Activated CD8-positive, alpha-beta memory T cell treated with anti-CD3 and anti-CD28 coated beads for 1 hour (primary cell): ENCODE measurements at places on chromosomes 16 and 17.

GRCh38 chr16:56927471-56927870 is 4.5 kb upstream of the HERPUD1 start:
- no peak for DNase-seq

DNA sequence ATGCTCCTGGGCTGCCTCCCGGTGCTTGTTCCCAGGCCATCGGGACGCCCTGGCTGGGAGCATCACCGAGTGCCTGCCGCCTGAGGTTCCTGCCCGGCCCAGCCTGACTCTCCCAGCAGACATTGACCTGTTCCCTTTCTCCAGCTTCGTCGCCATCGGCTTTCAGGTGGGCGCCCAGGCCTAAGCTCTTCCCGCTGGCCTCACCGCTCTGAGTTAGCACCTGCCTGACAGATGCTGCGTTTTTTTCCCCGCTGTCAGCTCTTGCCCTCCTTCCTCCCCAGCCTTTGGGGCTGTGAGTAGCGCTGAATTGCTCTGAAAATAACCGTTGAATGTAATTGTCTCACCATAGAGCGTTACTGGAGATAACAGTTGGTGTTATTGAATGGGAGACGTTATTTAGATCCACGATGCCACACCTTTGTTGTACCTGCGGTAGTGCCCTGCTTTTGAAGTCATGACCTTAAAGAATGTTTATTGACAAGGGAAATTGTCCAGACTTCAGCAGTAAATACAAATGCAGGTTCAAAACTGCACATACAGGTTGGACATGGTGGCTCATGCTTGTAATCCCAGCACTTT is 21.3 kb upstream of the SMIM5 start:
- no peak for DNase-seq

- DNase-seq: no peak
These were observed 29.5 kb downstream of the MPRIP start for GRCh38 chr17:17071531-17072360.

DNA sequence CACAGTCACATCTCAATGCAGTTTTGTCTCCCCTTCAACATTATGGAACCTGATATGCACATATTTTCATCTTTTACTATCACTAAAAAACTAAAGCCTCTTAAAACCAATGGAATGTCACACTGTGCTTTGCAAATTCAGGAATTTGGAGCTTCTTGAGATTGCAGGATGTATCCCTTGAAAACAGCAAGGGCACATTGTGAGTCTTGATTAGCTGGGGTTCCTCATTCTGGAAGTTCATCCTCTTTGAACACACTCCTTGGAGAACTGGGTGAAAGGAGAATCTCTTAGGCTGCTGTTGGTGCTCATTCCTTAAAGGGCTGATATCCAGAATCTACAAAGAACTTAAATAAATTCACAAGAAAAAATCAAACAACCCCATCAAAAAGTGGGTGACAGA is 21.1 kb upstream of the MYOCD start:
- no peak for DNase-seq

DNA sequence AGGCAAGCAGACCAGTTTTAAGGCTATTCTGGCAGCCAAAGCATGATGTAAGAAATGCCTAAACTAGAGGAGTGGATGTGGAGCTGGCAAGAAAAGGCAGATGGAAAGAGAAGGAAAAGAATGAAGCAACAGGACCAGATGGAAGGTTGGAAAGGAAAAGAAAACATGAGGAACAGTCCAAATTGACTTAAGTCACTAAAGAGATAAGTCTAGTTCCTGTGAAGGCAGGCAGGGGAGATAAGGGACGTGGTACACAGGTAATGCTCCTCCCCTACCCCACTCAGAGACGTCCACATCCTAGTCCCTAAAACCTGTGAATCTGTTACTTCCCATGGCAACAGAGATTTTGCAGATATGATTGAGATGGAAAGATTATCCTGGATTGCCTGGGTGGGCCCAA is 43.5 kb downstream of the TEX2 start:
- DNase-seq: no peak

- no peak for DNase-seq
These were observed 11.0 kb downstream of the GPRC5C start for GRCh38 chr17:74442670-74443515.

GRCh38 chr16:89729863-89730593 is 8.7 kb downstream of the ZNF276 start:
- no peak for DNase-seq

DNA sequence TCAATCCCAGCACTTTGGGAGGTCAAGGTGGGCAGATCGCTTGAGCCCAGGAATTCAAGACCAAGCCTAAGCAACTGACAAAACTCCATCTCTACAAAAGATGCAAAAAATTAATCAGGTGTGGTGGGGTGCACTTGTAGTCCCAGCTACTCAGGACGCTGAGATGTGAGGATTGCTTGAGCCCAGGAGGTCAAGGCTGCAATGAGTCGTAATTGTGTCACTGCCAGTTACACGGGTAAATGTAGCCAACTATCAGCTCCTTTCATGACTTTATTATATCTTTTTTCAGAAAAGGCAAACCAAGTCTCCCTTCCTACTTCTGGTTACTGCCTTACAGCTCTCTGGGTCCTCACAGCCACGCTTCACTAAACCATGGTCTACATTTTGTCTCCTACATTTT is 4.0 kb downstream of the SDF2 start:
- no peak for DNase-seq
